ENCODE measurements at places on chromosomes 5 and 9.

DNA sequence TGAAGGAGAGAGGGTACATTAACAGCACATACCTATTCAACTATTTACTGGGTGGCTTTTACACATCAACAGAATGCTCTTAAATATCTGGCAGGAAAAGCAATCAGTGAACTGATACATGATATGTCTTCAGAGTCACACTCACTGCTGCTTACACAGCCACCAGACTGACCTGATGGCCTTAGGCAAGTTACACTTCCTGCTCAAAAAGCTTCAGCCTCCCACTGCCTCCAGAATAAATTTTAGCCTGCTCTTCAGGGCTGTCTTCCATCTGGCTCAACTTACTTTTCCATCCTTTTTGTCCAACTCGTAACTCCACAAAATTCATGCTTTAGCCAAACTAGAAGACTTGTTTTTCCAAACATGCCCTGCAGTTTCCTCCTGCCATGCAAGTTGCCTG lies 10.7 kb downstream of the LOX start:
- DNase-seq = no peak

DNA sequence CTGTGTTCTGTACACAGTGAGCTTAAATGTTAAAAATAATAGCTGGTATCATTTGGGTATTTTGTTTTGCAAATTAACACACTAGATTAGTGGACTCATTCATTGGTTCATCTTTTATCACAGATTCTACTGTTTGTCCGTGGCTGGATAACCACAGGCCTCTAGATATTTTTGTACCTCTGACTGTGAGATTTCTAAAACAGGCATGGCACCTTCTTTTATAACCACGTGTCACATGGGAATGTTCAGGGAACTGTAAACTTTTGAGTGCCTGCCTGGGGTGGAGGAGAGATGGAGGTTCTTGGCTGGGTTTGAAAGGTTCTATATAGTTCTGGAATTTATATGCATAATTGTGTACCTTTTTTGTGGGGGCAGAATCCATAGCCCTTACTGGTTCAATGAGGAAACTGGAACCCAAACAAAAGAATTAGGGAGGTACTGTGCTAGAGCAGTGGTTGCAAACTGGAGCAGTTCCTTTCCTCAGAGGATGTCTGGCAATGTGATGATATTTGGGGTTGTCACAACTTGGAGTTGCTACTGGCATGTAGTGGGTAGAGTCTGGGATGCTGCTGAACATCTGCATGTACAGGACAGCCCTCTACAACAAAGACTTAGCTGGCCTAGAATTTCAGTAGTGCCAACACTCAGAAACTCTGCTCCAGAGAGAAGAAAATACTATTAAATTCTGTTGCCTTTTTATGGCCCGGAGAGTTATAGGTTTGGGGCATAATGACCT lies 16.9 kb downstream of the TLE4 start:
- no peak for DNase-seq

- DNase-seq = no peak
Observed at GRCh38 chr9:114905170-114905940, 25.0 kb downstream of the TNFSF8 start.

GRCh38 chr5:103523319-103523718 lies 39.3 kb downstream of the NUDT12 start:
- no peak for DNase-seq

DNA sequence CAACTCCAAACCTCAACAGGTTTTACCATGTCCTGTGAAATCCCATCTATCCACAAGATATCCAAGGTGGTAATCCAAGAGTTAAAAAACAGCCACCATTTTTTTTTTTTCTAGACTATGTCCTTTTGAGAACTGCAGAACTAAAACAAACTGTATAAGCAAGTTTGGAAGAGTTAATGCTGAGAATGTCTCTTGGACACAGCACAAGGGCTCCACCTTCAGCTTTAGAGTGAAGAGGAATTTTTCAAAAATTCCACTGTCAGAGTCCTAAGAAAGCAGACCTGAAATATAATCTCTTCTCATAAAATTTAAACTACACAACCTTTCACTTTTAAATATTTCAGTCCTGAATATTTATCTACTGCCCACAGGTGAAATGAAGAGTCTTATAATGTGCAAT lies 167.8 kb upstream of the CCNG1 start:
- no peak for DNase-seq

- DNase-seq = no peak
Observed at GRCh38 chr5:61333321-61333953, 1.4 kb downstream of the ZSWIM6 start.

DNA sequence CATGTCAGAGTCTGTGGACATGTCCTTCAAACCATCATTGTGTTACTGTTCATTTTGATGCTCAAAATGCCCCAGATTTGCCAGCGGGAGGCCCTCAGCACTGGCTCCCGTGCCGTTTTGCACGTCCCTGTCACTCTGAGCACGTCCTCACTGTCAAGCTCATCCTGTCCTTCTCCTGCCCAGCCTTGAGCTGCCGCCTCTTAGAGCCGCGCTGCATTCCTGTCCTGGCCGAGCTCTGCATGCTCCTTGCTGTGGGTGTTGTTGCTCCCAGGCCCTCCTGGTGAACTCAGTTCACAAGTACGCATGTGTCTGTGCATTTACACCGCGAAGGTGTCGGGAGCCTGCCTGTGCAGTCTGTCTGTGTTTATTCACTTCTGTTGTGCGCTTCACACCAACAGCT lies 62.2 kb downstream of the WNK2 start:
- no peak for DNase-seq

DNA sequence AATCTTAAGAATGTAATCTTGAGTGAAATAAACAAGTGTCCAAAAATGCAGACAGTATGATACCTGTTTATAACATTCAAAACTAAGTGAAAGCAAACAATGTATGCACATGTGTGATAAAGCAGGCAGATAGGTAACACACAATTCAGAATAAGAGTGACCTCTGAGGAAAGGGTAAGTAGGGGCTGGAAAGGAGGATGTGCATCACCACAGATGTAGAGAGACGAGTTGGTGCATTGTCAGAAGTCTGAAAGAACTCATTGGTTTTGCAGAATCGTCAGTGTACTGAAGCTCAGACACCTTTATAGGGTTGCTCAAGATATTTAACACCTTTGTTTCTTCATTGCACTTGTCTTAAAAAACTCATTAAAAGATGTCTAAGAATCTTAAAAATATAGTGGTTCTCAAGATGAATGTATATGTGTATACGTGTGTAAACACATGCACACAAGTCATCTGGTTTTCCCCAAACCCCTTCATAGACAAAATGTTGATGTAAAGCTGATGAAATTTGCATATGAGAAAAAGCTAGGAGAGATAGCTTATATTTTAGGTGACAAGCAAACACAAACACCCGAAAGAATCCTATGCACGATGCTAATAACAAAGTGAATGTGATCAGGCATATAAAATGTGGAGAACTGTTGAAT lies 197.6 kb upstream of the MEF2C start:
- no peak for DNase-seq

GRCh38 chr9:31759703-31760102 lies 624.7 kb upstream of the ACO1 start:
- DNase-seq = no peak

DNA sequence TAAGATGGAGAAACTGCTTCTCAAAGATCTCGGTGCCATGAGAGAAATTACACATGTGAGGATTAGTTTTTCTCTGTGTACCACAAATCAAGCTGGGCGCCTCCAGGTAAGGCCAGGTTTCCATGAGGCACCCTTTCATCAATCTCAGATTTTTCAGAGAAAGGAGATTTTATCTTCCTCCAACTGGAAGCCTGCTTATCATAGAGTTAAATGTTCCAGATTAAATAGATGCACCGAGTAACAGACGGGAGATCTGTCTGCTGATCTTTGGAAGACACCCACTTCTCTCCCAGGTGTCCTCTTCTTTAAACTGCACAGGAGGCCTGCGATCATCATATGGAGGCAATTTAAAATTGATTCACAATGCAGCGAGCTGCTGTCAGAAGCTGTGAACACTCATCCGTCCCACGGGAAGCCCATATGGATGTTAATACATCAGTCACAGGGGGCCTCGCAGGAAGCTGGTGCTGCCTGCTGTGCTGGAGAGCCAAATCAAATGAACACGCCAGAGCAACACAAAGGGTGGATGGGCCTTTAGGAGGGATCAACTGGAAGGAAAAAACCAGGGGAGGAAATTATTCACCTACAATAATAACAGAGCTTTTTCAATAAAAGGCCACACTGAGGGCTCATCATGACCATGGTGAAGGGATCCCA lies 93.3 kb downstream of the TLE1 start:
- DNase-seq = no peak

- DNase-seq = no peak
Observed at GRCh38 chr9:23850690-23851629, 24.9 kb upstream of the ELAVL2 start.

DNA sequence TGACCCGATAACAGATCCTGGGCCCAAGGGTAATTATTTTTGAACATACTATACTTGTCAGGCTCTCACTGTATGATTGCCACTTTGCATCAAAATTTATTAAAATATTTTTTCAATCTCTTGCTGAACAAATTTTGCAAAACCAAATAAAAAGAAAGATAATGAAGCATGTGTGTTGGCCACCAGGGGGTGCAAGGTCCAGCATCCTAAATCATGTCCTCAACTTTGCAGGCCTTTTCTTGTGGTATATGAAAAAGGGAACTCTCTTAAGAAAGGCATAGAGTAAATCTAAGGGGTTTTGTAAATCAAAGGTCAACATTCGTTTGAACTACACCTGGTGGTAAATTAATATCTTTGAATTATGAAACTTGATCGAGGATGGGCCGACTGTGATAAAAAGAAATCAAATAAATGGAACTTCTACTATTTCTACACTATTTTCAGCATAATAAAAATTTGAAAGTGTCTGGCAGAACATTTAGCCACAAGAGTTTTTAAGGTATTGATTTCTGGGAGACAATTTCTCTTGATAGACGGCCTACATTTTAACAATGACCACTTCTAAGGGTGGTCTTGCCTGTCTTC lies 676.5 kb downstream of the DMRTA1 start:
- no peak for DNase-seq

GRCh38 chr5:115423051-115423450 lies 121.5 kb downstream of the FEM1C start:
- DNase-seq = no peak

DNA sequence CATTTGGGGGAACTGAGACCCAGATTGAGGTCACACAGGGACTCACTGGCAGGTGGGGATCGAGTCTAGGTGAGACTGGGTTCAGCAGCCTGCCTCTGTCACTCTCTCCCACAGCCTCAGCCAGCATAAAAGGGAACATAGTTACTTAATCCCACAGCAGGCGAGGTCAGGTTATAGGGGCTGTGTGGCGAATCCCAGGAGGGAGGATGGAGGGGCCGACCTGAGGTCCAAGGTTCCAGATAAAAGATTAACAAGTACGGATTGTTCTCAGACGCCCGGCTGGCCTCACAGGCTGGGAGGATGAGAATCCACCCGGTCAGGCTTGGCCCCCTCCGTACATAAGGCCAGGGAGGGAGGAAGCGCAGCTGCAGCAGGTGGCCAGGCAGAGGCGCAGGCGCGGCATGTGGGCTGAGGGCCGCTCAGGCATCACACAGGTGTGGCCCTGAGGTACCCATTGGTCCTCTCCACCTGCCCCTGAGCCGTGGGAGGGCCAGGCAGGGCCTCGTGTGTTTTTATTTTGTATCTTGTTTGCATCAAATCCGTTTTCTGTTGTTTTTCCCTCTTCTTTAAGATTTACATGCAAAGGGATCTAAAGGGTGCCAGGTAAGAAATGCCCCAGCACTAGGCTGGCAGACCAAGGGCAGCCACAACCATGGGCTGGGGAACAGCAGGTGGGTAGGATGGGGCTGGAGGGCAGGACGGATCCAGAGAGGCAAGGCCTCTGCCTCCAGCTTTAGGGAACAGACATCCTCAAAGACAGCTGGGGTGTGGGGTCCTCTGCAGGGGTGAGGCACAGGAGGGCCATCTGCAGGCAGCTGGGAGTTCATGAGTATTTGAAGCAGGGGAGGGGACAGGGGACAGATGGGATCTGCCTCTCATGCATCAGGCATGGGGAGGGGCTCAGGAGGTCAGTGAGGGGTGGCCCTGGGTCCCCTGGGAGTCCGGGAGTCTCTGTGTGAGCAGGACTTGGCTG lies 3.6 kb downstream of the SUSD3 start:
- no peak for DNase-seq
